ENCODE measurements at places on chromosomes 4 and X. TPM values are rescaled to one million over a fixed set of nuclear protein-coding genes. Genes with fewer than 3 reads are reported as not detected.

Gene RPA4
- not detected for total RNA-seq

Gene NWD2
- not detected for total RNA-seq

Gene TIMM8A
- 1.8 TPM for total RNA-seq

Gene PF4V1
- not detected for total RNA-seq

Gene MAGEA4
- total RNA-seq: not detected

Gene H2BW2
- total RNA-seq: not detected
